ENCODE measurements at places on chromosomes 7 and 10. TPM values are rescaled to one million over a fixed set of nuclear protein-coding genes. Genes with fewer than 3 reads are reported as not detected.

The PHKG1 gene
- 2.5 TPM for total RNA-seq

The RAB18 gene
- 96.7 TPM for total RNA-seq

The TMEM130 gene
- total RNA-seq = 7.6 TPM

The CPVL gene
- 7.8 TPM for total RNA-seq

The SUN3 gene
- total RNA-seq = 0.36 TPM

The ITIH5 gene
- total RNA-seq = 19.4 TPM

The ASZ1 gene
- total RNA-seq = not detected

The RAB19 gene
- total RNA-seq = not detected

The DDC gene
- total RNA-seq = 1.2 TPM

The PCGF6 gene
- total RNA-seq = 10.0 TPM

The PRLHR gene
- 0.36 TPM for total RNA-seq

The SUV39H2 gene
- total RNA-seq = 30.6 TPM

The FKBP6 gene
- total RNA-seq = not detected

The SFTPA1 gene
- 4.4 TPM for total RNA-seq

The CNTNAP2 gene
- total RNA-seq = 137 TPM

The GPR15LG gene
- total RNA-seq = 0.36 TPM

The CALCR gene
- total RNA-seq = 0.45 TPM

The CALML3 gene
- 0.09 TPM for total RNA-seq

The SKIDA1 gene
- total RNA-seq = 8.8 TPM

The PTF1A gene
- total RNA-seq = 4.4 TPM

The ADRB1 gene
- 1.6 TPM for total RNA-seq

The A1CF gene
- total RNA-seq = not detected

The STEAP4 gene
- total RNA-seq = 0.27 TPM

The CCAR1 gene
- total RNA-seq = 52.4 TPM

The NXPH1 gene
- total RNA-seq = 22.4 TPM

The ARMH3 gene
- total RNA-seq = 20.9 TPM

The FZD1 gene
- 14.8 TPM for total RNA-seq

The CASP7 gene
- total RNA-seq = 4.8 TPM

The TDRD1 gene
- total RNA-seq = 0.45 TPM

The LLCFC1 gene
- total RNA-seq = not detected

The CCZ1 gene
- 56.8 TPM for total RNA-seq

The YKT6 gene
- 43.4 TPM for total RNA-seq

The MOGAT3 gene
- not detected for total RNA-seq

The PRF1 gene
- total RNA-seq = not detected

The TRIM74 gene
- total RNA-seq = not detected

The DPYSL4 gene
- 44.5 TPM for total RNA-seq

The ACTR3C gene
- 8.3 TPM for total RNA-seq

The HPSE2 gene
- not detected for total RNA-seq

The ATRNL1 gene
- 419 TPM for total RNA-seq

The EFCAB10 gene
- 2.1 TPM for total RNA-seq

The CFAP58 gene
- total RNA-seq = 0.45 TPM

The ZFAND2A gene
- 13.7 TPM for total RNA-seq

The ANKIB1 gene
- 88.2 TPM for total RNA-seq

The CADPS2 gene
- 83.7 TPM for total RNA-seq

The IKZF1 gene
- 2.4 TPM for total RNA-seq

The SLC16A9 gene
- total RNA-seq = 19.9 TPM

The DOCK1 gene
- 47.7 TPM for total RNA-seq

The WNT16 gene
- 6.3 TPM for total RNA-seq

The OR2A12 gene
- total RNA-seq = not detected

The OR6V1 gene
- not detected for total RNA-seq

The CNPY1 gene
- 19.4 TPM for total RNA-seq

The SSMEM1 gene
- total RNA-seq = not detected

The GRM3 gene
- 74.5 TPM for total RNA-seq
